CD4-positive, alpha-beta T cell treated with Interleukin-1 beta for 1 hour (primary cell): ENCODE measurements at places on chromosomes 4 and X.
A peak's percentile ranks its signal among the peaks of the same experiment; 100 is the strongest.

DNA sequence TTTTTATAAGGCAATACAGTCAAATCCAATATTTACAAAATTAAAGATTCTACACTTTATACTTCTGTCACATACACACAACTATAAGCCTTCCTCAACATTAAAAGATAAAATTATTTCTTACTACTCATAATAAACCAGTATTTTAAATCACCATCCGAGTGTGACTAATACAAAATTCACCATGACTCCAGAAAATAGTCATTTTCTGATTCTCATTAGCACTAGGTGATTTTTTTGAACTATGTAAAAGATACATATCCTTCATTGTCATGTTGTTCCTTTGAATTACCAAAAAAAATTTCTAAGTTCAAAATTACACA lies 646 bp upstream of the SLC7A11 start:
- no peak for DNase-seq

GRCh38 chrX:19673375-19674040 lies 158.2 kb upstream of the MAP3K15 start:
- DNase-seq, result no peak

- DNase-seq, result no peak
Measured at GRCh38 chr4:176334066-176334465, 14.3 kb downstream of the SPCS3 start.

DNA sequence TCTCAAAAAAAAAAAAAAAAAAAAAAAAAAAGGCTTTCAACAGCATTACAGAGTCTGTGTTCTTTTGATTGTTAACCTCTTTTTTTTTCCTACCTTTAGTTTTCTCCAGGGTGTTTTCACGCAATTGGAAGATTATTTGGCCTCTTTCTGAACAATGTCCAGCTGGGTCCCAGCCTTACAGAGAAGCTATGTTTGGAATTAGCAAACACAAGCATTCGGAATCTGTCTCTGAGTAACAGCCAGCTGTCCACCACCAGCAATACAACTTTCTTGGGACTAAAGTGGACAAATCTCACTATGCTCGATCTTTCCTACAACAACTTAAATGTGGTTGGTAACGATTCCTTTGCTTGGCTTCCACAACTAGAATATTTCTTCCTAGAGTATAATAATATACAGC lies 13.3 kb downstream of the TLR3 start:
- DNase-seq, result no peak

GRCh38 chr4:37663552-37663951 lies 22.6 kb downstream of the RELL1 start:
- no peak for DNase-seq

GRCh38 chrX:2901367-2902036 lies 27.6 kb downstream of the ARSD start:
- DNase-seq, result no peak

DNA sequence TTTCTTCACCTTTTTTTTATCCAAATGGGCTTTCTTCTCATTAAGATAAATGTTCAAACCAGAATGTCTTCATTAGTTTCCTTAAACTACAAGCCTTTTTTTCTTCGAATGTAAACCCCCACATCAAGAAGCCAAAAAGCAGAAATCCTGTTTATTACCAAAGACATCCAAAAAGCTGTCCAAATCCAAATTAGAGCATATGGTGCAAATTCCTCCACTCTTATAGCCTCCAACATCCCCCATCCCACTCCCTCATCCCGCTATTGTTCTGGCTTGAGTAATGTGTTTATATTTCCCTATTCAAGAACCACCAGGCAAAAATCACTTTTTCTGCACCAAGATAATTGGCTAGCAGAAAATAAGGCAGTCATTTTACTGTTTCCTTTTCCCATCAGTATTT lies 315.1 kb upstream of the ADGRL3 start:
- no peak for DNase-seq

GRCh38 chr4:148510211-148510610 lies 68.0 kb upstream of the NR3C2 start:
- DNase-seq, result no peak

DNA sequence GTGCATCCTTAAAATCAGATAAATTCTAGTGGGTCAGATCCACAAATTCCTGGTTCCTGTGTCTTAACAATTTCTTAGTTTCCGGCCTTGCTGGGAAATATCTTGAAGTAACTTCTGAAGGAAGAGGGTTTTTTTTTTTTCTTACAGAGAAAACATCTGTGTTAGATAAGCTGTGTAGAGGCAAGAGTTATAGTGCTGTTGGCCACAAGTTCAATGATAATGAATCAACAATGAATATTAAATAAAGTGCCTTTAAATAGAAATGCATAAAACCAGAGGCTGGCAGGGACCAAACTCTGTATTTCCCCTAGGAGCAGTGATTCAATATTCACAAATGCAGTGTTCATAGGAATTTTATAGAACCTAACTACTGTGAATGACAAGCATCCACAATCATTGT lies 711.9 kb upstream of the ATOH1 start:
- DNase-seq, result no peak

GRCh38 chr4:2935762-2936743 lies 27.2 kb downstream of the NOP14 start:
- peak; percentile 77 for DNase-seq

- no peak for DNase-seq
Measured at GRCh38 chr4:99324979-99325378, 3.8 kb upstream of the ADH1B start.

DNA sequence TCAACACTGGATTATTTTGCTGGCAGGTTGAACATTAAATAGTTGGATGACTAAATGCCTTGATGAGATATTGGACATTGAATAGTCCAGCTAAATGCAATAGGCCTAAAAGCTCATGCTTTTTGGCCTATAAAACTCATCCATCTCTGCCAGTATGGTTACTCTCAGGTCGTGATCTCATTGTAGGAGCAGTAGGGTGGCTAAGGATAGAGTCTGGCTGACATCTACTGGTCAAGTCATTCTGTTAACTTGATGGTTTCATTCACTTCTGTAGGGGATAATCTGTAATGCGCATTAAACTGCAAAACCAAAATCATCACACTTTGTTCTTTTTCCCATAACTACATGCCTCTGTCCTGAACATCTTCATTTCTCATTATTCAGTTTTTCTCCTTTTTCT lies 227.0 kb downstream of the DKK2 start:
- no peak for DNase-seq

DNA sequence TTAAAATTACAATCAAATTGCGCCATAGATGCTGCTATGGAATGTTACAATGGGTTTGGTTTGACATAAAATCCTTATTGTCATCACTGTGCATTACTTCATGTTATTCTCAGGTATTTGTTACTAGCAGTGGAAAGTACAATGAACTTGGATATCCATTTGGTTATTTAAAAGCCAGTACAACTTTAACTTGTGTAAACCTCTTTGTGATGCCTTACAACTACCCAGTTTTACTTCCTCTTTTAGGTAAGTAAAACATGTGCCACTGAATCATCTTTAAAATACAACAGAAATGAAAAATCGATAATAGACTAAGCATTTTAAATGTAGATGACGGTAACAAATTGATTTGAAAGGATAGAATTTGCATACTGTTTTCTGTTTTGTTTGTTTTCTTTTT lies 35.6 kb downstream of the INTS6L start:
- no peak for DNase-seq

- no peak for DNase-seq
Measured at GRCh38 chr4:95534032-95534431, 14.7 kb downstream of the UNC5C start.

DNA sequence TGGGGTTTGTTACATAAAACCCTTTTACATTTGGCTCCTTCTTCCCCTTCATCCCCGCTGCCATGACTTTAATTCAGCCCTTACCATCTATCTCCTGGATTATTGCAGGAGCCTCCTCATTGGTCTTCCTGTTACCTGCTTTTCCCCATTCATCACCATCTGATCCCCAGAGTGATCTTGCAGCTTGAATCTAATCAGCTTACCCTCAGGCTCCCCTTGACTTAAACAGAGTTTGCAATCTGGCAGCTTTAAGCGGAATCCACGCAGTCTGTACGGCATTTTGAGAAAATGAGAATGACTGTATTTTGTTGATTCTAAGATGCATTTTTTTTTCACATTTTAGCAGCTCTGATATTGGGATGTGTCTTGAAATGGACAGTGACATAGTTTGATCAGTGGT lies 14.9 kb upstream of the PPEF1 start:
- DNase-seq, result no peak

- DNase-seq, result no peak
Measured at GRCh38 chr4:386708-387105, 49.1 kb downstream of the ZNF141 start.

DNA sequence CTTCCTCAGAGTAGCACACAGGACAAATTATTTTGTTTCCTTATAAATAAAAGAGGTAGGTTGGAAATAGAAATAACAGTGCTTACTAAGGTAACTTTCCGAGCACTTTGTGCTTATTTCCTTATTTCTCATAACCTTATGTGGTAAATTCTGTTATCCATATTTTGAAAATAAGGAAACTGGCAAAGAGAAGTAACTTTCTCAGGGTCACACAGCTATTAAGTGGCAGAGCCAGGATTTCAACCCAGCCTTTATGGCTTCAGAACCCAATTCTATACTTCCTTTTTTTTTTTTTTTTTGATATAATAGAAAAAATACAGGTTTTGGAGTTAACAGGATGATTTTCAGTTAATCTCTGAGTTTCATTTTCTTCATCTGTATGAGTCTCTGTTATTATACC lies 3.3 kb downstream of the UTP3 start:
- no peak for DNase-seq

DNA sequence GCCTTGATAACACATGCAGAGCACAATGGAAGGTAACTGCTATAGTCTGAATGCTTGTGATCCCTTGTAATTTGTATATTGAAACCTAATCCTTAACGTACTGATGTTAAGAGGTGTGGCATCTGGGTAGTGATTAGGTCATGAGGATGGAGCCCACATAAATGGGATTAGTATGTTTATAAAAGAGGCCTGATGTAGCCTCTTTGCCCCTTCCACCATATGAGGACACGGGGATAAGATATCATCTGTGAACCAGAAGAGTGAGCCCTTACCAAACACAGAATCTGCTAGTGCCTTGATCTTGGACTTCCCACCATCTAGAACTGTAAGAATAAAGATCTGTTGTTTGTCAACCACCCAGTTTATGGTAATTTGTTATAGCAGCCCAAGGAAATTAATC lies 1074.2 kb upstream of the INTU start:
- no peak for DNase-seq

GRCh38 chr4:115334736-115335411 lies 221.5 kb upstream of the NDST4 start:
- no peak for DNase-seq

- no peak for DNase-seq
Measured at GRCh38 chr4:101309925-101310324, 37.4 kb downstream of the PPP3CA start.

DNA sequence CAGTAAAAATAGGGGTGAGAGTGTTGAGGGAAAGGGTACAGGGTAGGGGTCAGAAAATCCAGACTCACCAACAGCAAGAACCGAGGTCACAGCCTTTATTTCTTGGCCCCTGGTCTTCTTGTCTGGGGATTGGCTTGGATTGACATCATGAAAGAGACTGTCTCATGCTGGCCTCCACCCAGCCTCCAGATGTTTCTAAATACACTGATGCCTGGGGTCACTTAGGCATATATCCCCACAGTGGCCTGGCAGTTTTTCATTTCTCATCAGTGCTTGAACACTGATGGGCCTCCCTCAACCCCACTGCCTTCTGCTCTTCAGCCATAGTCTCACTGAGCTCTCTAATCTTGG lies 173.9 kb downstream of the RTL9 start:
- no peak for DNase-seq

DNA sequence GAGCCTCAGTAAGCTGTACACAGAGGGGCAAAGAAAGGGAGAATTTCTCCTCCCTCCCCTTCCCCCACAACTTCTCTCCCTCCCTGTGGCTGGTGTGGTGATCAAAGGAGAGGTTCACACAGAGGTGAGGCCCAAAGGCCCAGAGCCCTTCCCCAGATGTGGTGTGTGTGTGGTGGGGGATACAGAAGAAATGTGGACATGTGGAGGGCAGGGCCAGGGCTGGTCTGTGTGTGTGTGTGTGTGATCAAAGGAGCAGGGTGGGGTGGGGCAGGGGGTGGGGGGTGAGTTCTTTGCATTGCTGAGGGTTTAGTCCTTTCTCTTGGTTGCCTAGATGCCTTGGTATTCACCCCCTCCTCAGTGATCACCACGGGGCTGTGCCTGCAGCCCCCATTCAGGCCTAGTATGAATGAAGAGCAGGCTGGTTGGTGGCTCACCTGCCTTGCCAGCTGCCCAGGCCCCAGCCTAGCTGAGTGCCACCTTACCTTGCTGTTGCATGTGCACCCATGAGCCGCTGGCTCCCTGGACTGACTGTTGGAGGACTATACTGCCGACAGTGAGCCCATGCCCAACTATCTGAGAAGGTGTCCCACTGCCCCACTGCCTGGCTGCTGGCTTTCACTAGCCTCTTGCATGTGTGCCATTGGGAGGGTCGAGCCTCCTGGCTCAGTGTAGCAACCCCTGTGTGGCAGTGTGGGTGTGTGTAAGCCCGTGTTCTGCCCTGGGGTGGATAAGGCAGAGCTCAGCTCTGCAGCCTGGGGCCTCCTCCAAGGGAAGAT lies 101.9 kb downstream of the EFNB1 start:
- no peak for DNase-seq

DNA sequence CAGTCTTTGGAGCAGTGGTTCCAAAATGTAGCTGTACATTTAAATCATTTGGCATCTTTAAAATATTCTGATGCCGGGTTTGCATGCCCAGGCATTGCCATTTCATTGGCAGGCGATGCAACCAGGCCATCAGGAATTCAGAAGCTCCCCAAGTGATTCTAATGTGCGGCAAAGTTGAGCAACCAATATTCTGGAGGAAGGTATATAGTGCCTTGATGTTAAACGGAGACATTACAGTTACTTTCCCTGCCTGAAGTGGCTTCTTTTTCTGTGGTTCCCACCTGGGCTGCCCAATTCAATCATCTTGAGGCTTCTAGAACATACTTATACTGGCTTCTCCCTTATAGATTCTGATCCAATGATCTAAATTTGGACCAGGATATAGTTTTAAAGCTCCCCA lies 68.7 kb upstream of the PGM2 start:
- DNase-seq, result no peak

DNA sequence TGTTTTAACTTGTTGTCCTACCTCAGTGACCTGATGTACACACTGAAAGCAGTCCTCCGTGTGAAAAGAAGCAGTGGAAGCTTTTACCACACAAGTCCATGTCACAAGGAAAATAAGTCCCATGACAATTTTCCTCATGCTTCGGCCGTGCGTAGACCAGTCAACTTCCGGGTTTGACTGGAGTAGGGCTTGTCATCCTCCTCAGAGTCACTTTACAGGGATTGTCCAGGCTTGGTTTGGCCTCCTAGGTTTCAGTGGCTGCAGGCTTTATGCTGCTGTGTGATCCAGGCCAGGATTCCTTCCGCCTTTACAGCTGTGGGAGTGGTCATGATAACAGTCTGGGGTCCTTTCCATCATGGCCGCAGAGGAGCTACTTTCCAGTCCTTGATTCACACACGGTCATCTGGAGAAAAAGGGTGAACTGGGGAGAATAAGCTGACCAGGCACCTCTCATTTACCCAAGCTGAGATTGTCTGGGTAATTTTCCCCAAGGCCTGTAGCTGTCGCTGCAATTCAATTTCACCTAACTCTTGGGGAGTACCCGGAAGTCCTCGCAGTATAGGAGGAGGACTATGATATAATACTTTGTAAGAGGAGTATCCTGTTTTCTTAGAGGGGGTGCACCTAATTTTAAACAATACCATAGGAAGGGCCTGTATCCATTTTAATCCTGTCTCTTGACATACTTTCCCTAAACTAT lies 206.1 kb upstream of the KLF8 start:
- no peak for DNase-seq
